NCI-H446 treated with DMSO at 0.1 percent for 48 hours (cell line): ENCODE measurements at places on chromosomes 2 and 18.

DNA sequence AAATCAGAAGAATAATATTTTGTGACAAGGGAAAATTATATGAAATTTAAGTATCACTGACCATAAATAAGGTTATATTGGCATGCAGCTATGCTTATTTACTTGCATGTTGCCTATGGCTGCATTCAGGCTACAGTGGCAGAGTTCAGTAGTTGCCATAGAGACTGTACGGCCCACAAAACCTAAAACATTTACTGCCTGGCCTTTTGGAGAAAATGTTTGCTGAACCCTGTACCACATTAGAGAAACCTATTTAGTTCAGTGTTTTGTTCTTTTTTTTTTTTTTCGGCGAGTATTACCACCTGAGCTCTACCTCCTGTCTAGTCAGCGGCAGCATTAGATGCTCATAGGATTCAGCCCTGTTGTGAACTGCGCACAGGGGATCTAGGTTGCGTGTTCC, 163.7 kb downstream of the MCFD2 start:
- no peak for DNase-seq

- DNase-seq, result no peak
Measured at GRCh38 chr2:133624551-133624950, 56.3 kb upstream of the NCKAP5 start.

DNA sequence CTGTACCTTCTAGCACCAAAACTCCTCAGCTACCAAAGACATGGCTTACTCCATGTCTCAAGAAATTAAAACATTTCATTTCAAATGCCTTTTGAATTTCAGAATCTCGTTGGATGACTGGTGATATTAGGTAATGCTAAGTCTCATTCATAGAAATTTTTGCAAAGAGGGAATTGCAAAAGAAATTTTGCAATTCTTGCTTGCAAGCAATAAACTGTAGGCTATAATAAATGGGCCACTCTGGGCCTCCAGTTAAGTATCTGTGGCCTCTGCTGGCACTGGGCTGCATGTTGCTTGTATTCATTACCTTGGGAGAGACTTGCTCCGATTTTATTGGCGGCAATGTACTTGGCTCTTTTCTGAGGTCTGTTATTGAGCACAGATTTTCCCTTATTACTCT, 2.8 kb upstream of the LCLAT1 start:
- no peak for DNase-seq

GRCh38 chr18:60445341-60445740, 72.8 kb upstream of the MC4R start:
- no peak for DNase-seq

DNA sequence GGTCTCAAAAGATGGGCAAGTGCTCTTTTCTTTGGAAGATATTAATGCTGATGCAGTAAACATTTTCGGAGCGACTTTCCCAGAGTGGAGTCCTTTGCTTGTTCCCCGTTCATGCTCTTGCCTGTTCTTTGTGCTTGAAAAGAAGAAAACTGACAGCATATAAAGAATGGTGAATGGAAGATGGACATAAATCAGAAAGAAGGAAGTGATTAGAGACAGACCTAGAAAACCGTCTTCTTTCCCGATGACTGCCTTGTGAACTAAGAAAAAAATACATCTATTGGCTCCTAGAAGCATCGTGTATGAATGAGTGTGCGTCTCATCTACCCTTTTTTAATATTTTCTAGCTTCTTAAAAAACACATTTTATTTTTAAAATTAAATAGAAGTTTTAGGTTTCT, 740.1 kb upstream of the FANCL start:
- DNase-seq, result no peak

DNA sequence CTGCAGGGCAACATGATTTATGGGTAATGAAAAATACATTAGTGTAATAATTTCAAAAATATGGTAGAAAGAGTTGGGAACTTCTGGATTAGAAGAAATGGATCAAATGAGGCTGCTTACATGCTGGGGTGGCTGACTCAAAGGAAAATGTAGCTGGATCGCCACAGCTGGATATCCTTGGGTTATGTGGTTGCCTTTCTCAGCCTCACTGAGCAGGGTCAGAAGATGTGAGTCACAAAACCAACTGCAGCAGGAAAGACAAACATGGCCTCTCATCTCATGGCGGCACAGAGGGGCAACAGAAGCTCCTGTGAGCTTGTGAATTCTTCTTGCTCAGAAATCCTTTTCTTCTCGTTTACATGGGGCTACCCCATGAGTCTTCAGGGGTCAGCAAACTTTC, 317.1 kb upstream of the SPRED2 start:
- no peak for DNase-seq

DNA sequence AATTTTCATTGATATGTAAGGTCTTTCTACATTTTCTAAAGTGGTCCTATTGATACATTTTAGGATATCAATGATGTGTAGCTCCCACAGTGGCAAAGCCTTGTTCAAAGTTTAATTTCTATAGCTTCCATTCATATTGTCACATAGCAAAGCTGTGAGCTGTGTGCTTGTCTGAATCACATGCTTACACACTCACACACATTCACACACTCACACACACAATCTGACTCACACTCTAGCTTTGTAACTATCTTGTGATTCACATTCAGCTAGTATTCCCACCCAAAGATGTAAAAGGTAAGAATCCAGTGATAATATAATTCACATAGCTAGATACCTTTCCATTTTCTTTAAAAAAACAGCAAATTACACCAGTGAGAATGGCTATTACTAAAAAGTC, 58.7 kb downstream of the MAPRE2 start:
- DNase-seq, result no peak

DNA sequence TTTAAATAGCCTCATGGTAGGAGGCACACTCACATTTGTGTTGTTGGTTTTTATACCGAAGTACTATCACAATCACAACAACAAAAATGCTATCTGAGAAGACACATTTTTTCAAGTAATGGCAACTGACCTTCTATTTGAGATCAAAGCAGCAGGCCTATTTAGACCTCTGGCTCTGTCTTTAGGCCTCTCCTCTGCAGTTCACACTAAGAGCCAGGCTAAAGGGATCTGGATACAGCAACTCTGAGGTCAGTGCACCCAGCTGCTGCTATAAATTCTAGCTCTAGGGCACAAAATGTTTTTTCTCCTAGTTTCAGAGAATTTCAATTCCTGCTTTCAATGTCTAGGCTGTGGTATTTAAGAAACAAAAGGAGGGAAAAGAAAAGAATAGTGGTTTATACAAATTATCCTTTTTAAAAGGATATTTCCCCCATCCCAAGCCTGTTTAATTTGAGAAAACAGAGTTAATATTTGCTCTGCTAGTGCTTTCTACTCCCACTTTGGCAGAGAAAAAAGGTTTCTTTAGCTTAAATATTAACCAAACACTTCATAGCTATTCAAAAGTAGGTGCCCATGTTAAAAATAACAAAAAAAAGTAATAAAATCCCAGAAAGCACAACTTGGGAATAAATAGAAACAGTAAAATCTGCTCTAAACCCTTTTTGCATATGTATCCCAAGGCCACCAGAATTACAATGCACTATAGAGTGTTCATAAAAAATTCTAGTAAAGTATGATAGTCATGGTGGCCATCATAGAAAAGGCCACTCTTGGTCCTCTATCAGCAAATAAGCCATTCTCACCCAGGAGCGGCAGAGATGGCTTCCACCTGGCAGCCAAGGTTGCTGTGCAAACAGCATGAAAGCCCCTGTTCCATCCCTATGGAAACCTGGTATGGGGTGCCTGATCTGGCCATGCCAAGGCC, 293.6 kb upstream of the SESTD1 start:
- DNase-seq, result no peak
